ENCODE measurements at places on chromosomes 11 and 22.

DNA sequence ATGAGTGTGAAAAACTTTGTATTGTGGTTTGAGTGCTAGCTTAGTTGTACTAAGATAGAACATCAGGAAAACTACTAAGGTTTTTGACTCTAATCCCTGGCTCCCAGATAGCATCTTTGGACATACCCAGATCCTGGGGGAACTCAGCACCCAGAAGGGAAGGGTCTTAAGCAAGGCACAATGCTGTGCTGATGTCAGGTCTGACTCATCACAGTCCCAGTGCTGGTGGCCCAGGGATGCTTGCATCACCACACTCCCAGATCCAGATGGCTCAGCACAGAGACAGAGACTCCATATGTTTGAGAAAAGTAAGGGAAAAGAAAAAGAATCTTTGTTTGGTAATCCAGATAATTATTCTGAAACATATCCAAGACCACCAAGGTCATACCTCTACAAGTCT is 18.3 kb upstream of the OR56A3 start:
- no peak for DNase-seq

GRCh38 chr11:19633276-19633675 is 79.4 kb upstream of the NAV2 start:
- no peak for DNase-seq

DNA sequence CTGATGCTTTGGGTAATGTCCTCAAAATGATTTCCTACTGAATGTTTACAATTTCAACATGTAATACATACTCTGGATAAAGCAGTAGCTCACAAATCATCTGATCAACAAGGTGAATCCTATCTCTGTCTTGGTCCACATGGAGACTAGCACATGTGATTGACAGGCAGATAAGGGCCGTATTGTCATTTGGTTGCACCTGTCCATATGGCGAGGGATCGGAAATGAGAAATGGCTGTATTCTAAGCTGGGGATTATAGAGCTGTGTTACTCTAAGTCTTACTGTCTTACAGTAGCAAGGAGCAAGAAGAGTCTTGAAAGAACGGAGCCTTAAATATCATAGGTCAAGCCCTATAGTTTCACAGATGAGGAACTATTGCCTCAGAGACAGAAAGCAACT is 55.7 kb downstream of the APIP start:
- DNase-seq: no peak

DNA sequence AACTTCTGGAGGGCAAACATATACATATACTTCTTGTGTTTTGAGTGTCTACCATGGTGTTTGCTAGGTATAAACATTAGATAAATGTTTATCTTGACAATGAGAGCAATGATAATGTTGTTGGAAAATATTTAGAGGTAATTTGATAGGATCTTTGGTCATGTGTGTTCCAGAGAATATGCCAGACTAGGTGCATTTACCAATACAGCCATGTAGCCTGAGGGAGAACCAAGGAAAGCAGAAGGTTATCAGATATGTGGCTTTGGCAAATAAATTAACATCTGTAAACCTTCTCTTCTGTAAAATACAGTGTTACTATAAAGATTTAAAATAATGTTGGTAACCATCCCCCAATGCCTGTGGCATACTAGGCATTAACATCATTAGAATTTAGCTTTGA is 226.8 kb downstream of the C11orf87 start:
- no peak for DNase-seq

- no peak for DNase-seq
These were observed 635 bp downstream of the SCARF2 start for GRCh38 chr22:20436768-20437612.

GRCh38 chr11:123221096-123221561 is 26.1 kb upstream of the CLMP start:
- DNase-seq: no peak

DNA sequence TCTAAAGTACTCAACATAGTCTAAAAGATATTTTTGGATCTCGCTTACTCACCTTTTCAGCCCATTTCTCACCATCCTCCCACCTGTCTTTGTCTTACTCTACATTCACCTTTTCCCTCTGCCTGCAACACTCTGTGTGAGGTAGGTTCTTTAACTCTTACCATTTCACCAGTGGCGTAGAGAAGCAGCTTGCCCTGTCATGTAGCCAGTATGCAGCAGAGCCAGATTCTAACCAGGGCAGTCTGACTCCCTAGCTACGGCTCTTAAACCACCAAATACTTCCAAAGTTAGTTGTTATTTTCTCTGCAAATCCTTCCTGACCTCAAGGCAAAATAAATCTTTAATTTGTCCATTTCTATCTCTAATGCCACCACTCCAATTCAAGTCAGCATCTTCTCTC is 7.5 kb downstream of the ALG8 start:
- no peak for DNase-seq

- DNase-seq: no peak
These were observed 18.7 kb upstream of the PPFIA1 start for GRCh38 chr11:70251659-70252321.
